ENCODE measurements at places on chromosomes 4 and X.
A peak's percentile ranks its signal among the peaks of the same experiment; 100 is the strongest.

DNA sequence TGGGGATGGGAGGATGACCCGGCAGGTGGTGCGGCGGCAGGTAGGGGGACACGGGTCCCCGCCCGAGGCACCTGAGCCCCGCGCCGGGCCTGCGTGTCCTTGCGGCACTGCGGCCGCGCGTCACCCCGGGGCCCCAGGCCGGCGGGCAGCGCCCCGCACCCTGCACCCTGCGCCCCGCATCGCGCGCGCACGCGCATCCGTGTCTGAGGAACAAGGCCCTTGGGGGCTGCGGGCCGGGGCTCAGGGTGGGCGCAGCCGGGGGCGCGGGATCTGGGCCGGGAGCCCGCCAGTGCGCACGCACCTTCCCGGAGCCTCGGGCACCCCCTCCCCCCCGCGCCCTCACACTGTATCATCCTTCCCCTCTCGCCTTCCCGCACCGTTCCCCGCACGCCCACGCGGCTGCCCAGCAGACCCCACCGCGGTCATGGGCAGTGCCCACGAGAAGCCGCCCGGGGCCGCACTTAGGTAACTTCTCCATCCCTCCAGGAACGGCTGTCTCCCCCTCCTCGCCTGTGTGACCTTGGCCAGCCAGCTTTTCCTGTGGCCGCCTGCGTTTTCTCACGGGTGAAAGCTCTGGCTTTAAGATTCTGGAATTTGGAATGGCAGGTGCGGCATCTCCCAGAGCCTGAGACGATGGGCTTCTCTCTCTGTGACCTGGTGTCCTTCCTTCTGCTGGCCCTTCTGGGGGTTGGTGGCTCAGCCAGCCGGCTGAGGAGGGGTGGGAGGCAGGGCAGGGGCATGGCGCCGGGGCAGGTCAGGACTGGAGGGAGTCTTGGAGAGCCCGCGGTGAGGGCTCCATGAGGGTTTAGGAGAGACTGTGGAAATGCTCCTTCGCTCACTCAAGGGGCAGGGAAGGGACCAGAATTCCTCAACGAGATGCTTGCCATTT lies 748 bp downstream of the ATP2B3 start:
- no peak for DNase-seq

- no peak for DNase-seq
Observed at GRCh38 chrX:112761242-112762207, 79.1 kb downstream of the AMOT start.

GRCh38 chrX:109709129-109709631 lies 23.9 kb downstream of the ACSL4 start:
- no peak for DNase-seq

DNA sequence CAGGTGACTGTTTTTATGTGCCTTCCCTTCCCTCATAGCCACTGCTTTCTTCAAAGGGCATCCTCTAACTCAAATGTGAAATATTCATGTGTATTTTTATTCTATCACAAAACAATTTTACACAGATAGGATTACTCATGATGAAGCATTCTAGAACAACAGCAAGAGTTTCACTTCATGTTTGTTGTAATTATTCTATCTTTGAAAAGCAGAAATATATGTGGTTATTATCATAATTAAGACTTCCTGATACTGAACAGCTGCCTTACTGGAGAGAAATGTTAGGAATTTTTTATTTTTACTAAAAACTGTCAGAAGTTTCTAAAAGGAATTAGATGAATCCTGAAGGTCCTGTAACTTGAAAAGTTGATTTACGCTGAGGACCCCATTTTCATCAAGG lies 229.1 kb downstream of the PALLD start:
- no peak for DNase-seq

DNA sequence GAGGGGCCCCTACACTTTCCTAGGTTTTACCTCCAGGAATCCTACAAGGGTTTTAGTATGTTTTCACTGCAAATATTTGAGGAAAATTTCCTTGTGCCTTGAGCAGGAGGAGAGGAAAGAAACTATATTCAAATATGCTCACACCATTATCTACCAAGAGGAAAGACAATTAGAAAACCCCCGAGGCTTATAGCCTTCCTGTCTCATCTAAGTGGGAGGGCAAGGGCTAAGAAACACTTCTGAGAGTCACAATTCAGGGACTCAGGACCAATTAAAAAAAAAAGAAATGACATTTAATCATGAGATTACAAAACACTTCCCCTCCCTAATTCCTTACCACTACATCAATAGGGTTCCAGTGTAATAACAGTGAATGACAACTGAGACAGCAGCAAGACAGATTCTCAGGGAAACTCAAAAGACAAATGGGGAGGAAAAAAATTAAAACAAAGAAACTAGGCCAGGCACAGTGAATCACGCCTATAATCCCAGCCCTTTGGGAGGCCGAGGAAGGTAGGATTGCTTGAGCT lies 45.6 kb downstream of the ATRX start:
- no peak for DNase-seq

- no peak for DNase-seq
Observed at GRCh38 chr4:41865981-41866798, 69.0 kb upstream of the TMEM33 start.

- no peak for DNase-seq
Observed at GRCh38 chr4:54840430-54840829, 182.7 kb downstream of the KIT start.

- no peak for DNase-seq
Observed at GRCh38 chr4:128831531-128832242, 22.2 kb downstream of the JADE1 start.

- no peak for DNase-seq
Observed at GRCh38 chr4:16231570-16232245, 5.4 kb upstream of the TAPT1 start.

DNA sequence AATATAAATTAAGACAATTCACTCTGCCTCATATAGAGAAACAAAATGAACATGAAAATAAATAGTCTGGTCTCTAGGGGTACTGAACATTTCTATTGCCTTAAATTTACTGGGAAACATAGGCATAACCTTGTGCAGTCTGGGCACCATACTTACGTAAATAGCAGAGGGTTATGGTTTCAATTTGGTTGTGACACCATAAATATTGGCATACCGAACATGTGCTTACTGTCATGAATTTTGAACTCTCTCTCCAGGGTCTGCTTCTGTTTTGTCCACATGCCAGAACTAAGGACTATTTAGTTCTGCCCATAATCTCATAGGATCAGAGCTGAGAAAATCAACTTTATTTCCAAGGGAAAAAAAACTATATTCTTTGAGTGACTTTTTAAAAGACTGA lies 17.6 kb downstream of the PDGFC start:
- no peak for DNase-seq

DNA sequence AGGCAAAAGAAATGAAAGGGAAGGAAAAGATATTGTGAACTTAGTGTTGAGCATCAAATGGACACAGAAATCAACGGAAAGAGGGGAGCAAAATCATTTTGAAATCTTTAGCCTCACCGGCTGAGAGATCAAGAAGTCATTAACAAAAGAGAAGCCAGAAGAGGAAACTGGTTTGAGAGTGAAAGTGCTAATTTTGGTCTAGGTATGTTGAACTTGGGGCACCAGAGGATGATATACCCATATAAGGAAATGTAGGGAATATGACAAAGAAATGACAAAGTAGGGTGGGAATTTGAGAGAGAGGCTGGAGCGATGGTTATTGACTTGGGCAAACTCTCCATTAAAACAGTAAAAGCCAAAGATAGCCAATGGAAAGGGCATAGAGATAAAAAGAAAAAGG lies 183.4 kb upstream of the ATOH1 start:
- no peak for DNase-seq

- no peak for DNase-seq
Observed at GRCh38 chrX:147737690-147738089, 174.0 kb upstream of the FMR1 start.

GRCh38 chr4:115190529-115190928 lies 77.1 kb upstream of the NDST4 start:
- DNase-seq = no peak

DNA sequence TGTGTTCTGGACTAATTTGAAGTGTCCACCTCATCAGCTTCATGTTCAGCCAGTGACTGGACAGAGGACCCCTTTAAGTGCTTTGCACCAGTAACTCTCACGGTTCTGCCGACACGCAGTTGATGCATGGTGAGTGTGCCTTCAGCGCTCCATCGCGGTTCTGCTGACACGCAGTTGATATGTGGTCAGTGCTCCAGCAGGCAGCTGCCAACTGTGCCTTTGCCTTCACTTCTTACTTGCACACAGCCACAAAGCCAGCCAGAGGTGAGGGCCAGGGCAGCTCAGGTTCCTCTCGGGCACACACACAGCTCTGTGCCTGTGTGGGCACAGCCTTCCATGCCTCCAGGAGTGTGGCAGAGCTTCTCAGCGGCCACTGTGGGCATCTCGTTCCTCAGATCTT lies 12.4 kb downstream of the NKX1-1 start:
- no peak for DNase-seq

DNA sequence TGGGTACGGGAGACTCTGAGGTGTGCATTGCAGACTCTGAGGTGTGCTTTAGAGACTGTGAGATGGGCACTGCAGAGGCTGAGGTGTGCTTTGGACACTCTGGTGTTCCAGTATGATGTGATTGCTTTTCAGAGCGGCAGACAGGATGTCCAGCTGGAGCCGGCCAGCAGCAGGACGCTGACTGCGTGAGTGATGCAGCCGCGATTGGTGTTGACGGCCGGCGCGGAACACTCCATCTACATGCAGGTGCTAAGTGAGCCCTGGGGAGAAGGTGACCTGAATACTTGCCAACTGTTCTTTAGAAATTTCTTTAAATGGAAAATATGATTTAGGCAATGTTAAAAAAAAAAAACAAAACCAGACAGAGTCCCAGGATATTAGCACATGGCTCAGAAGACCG lies 103.1 kb upstream of the PPP2R3B start:
- no peak for DNase-seq

GRCh38 chr4:61995717-61996340 lies 795.7 kb downstream of the ADGRL3 start:
- no peak for DNase-seq

- DNase-seq = no peak
Observed at GRCh38 chr4:8152090-8152864, 6.3 kb downstream of the ABLIM2 start.

DNA sequence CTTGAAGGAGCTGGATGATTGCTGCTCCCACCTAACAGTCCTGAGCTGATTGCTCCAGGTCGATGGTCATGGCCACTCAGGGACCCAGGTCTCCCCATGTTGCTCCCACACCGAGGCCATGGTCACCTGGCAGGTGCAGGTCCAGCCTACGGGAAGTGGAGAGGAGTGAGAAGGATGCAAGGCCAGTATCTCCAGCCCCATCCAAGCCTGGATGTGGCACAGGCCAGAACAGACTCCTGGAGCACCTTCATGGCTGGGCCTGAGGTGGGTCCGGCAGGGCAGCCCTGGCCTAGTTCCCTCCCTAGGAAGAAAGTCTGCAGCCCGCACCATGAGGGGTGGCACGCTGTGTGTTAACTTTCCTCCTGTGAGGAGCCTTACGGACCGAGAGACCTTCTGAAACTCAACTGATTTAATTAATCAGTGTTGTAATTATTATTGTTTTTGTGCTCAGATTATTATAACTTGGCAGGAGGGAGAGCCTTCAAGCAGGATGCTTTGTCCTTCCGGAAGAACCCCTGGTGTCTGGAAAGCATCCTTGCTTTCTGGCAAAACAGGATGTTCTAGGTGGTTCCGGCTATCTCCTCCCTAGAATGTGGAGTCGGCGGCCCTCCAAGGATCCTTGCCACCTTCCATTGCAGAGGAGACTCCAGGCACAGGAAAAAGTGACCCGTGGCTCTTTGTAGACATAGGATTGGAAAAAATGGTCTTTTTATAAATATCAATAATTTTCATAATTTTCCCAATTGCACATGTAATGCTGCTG lies 92.3 kb upstream of the ADRA2C start:
- DNase-seq = no peak

DNA sequence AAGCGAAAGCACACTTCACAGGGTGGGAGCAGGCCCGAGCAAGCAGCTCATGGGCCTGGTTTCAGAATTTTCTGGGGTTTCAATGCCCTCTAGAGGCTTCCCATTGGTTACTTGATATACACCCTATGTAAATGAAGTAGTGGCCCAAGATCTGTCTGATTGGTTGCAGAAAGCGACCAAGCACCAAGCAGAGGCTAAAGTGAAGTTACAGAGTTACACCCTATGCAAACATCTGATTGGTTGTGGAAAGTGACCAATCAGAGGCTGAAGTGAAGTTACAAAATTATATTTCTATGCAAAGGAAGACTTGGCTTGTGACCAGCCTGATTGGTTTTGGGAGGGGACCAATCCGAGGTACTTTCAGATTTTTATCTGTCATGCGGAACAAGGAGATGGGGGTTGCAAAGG lies 8.2 kb downstream of the FHIP1A start:
- no peak for DNase-seq

- no peak for DNase-seq
Observed at GRCh38 chr4:136009258-136009832, 1522.9 kb downstream of the PCDH18 start.

GRCh38 chrX:65635822-65636221 lies 31.6 kb upstream of the MSN start:
- DNase-seq = no peak

GRCh38 chrX:41084893-41085511 lies at the start of gene USP9X:
USP9X (plus strand) TSS chrX:41085445; CDS start chrX:41123629, 38,184 bp downstream.
- DNase-seq = peak; percentile 80

DNA sequence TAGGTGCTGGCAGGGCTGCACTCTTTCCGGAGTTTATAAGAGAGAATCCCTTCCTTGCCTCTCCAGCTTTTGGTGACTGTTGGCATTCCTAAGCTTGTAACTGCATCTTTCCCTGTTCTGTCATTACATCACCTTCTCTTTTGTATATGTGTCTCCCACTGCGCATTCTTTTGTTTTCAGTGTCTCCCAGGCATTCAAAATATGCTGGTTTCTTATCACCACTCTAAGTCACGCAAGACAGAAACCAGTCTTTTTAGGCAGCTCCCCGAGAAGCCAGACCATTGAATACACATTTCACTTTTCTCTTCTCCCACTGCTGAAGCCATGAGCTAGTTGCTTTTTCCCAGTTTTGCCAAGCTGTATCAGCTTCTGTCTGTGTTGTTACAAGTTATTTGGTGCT lies 71.0 kb downstream of the LAS1L start:
- DNase-seq = no peak

DNA sequence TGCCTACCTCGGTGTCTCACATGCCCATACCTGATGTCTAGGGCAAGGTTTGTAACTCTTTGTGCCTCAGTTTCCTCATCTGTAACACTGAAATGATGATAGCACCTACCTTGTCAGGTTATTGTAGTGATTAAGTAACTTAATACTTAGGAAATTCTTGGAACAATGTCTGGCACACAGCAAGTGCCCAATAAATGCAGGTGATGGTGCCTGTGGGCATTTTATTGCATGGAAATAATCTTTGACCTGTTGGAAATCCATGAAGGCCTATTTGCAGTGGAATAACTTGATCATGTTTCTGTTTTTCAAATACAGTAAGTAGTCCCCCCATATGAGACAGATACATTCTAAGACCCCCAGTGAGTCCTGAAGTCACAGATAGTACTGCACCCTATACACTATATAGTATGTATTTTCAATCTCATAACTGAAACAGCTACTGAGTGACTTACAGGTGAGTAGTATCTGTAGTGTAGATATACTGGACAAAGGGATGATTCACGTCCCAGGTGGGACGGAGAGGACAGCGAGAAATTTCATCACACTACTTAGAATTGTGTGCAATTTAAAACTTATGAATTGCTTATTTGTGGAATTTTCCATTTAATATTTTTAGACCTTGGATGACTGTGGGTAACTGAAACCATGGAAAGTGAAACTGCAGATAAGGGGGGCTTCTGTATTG lies 42.1 kb downstream of the AFF1 start:
- no peak for DNase-seq

GRCh38 chr4:90960433-90960832 lies 833.2 kb downstream of the CCSER1 start:
- no peak for DNase-seq

- no peak for DNase-seq
Observed at GRCh38 chrX:13283950-13284546, 35.8 kb downstream of the ATXN3L start.

GRCh38 chr4:104501290-104501689 lies 6.6 kb upstream of the CXXC4 start:
- no peak for DNase-seq
